ENCODE measurements at places on chromosomes 7 and 10.

DNA sequence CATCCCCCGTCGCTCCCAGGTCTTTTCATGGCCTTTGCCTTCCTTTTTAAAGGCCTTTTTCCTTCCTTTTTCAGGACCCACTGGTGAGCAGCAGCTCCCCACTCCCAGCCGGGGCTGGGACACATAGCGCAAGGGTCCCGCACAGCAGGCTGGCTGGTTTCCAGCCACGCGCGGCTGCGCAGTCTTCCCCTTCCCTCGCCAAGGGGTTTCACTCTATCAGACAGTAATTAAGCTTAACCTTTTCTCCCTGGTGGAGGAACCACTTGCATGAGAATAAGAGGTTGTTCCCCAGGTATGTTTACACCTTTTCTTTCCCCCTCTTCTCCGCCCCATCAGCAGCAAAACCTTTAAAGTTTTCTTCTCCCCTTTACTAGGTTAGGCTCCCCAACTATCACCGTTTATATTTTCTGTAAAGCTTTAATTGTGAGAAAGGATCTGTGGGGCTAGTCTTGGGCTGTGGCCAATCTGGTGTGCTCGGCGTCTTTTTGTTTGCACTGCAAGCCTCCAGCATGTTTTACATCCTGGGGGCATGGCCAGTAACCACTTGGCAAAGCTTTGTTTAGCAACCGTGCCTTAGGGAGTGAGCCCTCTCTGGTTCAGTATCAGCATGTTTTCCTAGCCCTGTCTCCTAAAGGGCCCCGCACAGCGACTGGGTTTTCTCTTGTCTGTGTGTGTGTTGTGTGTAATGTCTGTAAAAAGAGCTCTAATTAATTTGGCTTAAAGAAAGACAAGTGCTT is 219.6 kb downstream of the PHF14 start:
- DNase-seq: no peak

- DNase-seq: no peak
Measured at GRCh38 chr10:89904755-89905154, 203.4 kb downstream of the KIF20B start.

DNA sequence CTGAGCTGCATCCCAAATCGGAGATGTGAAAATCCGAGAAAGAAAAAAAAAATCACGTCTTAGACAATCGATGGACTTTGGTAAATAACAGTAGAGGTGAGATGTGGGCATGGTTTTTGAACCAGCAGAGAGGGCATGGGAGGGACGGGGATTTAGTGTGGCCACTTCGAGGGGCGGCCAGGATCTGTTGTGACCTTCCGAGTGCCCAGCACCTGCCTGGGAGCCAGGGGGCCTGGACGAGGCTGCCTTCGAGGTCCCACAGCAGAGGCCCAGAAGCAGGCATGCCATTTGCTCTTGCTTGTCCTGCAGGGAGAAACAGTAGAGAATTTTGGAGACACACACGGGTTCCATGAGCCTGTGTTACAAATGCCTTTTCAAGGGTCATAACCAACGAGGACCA is 469.7 kb upstream of the FOXK1 start:
- no peak for DNase-seq

GRCh38 chr10:6102128-6102527 is 13.3 kb downstream of the RBM17 start:
- DNase-seq: no peak

Measured in SK-N-MC (cell line).